A549 treated with ZK216348 at 1 μM for 4 hours (cell line): ENCODE measurements at places on chromosomes 6 and 20. TPM values are rescaled to one million over a fixed set of nuclear protein-coding genes. Genes with fewer than 3 reads are reported as not detected.

The TREML1 gene
- not detected in 5 replicates for total RNA-seq

The TRIM10 gene
- total RNA-seq, result not detected in 5 replicates

The QKI gene
- total RNA-seq, result 38.8 to 62.2 TPM (median 47.3 TPM) in 5 replicates

The ECT2L gene
- not detected in 5 replicates for total RNA-seq

The MEI4 gene
- not detected in 5 replicates for total RNA-seq

The TNFRSF6B gene
- 0.33 to 1.4 TPM (median 0.86 TPM) in 5 replicates for total RNA-seq
